ENCODE measurements at places on chromosomes 3 and 15.

DNA sequence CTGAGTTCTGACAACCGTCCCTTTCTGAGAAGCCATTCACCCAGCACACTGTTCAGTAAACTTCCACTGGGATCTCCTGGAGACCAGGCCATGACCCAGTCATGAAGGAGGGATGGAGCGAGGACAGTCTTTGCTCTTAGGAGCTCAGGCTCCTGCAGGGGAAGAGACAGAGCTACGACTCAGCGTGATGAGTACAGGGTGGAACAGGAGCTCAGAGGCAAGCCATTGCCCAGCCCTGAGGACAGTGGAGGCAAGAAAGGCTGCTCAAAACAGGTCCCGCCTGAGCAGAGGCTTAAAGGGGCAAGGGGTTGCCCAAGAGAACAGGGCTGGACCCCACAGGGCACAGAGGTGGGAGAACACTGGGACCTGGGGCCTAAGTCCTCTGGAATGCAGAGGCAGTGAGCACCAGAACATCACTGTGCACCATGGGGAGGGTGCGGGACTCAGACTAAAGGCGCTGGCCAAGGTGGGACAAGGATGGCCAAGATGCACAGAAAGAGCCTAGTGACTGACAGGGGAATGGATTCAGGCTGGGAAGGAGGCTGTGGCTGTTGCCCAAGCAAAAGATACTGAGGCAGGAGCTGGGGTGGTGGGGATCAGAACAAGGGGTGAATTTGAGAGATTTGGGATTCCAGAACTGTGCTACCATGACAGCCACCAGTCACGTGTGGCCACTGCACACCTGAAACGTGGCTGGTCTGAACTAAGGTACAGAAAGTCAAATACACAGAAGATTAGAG is 25.8 kb downstream of the TMEM43 start:
- DNase-seq, result no peak

DNA sequence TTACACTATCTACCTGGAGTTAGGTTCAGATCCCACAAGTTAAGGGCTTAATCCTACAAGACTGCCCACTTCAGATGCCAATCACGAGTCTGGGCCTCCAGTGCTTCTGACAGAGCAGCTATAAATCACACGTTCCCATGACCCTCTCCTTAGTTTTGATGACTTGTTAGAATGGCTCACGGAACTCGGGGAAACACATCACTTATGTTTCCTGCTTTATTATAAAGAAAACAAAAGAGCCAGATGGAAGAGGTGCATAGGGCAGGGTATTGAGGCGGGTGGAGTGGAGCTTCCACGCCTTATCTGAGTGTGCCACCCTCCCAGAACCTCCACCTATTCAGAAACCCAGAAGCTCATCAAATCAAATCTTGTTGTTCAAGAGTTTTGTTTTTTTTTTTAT is 170.8 kb downstream of the MOBP start:
- DNase-seq, result no peak

GRCh38 chr3:191356631-191357439 is 26.5 kb upstream of the UTS2B start:
- DNase-seq, result no peak

- no peak for DNase-seq
Measured at GRCh38 chr15:100728371-100729201, 126.2 kb downstream of the ASB7 start.

- no peak for DNase-seq
Measured at GRCh38 chr15:83379579-83379959, 67.6 kb upstream of the SH3GL3 start.

DNA sequence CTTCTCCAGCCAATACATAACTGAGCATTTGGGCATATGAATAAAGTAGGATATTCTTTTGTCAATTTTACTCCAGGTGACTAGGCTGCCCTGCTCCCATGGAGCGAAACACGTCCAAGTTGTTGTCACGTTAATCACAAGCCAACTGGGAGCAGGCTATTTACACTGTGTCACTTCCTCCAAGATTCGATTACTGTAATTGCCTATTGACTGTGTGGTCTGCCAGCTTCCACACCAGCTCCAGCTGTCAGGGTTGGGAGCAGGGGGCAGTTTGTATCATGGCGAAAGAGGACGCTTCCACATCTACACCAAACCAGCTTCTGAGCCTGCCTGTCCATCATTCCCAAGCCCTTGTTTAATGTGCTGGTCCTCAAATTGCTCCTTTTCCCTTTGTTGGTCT is 89.2 kb upstream of the RORA start:
- no peak for DNase-seq

DNA sequence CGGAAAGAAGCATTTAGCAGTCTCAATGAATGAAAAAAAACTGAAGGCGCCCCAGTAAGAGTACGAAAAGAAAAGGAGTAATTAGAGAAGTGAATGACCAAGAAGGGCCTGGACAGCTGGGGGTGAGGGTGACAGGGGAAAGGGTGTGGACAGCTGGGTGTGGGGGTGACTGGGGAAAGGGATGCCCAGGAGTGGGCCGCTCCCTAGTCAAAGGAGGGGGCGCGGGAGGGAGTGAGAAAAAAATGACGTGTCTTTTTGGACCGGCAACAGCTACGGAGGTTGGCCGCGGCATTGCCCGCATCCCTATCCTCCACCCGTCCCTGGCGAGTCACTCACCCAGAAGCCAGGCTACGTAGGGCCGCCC is 274 bp upstream of the ZCWPW2 start:
- DNase-seq, result no peak

DNA sequence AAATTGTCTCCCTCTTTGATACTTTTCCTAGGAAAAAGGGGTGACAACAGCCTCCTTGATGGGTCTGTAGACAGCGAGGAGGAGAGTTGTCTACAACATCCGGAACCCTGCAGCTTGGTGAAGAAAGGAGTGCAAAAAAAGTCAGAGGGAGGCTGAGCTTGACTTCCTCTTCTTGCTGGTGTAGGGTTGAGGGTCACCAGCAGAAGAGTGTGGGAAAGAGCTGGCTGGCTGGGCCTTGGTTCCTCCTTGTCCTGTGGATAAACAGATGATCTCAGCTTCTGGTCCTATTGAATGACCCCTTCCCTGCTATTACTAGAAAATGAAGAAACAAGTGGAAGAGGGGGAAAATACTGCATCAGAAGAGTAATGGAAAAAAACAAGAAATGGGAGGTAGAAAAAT is 20.4 kb downstream of the SLC7A14 start:
- DNase-seq, result no peak

- no peak for DNase-seq
Measured at GRCh38 chr15:22227411-22228100, 147.2 kb downstream of the OR4M2 start.

GRCh38 chr15:76929011-76929760 is 2.4 kb upstream of the RCN2 start:
- DNase-seq, result no peak

- no peak for DNase-seq
Measured at GRCh38 chr15:67385971-67386370, 131.4 kb downstream of the IQCH start.

DNA sequence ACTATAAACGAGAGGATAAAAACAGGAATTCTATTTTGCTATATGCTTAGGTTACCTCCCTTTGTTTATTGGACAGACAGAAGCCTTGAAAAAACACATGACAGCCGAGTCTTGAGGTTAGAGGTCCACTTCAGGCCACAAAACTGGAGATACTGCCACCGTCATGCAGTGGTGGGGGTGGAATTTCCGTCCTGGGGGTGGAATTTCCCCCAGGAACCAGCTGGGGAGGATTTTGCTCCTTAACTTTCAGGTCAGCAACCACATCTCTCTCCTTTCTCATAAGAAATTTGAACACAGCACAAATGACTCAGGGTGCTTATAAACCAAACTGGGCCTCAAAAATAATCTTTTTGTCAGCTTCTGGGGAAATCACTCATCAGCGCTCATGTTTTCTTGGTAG is 545.8 kb upstream of the ADAMTS9 start:
- DNase-seq, result no peak

- no peak for DNase-seq
Measured at GRCh38 chr15:85008474-85009260, 27.0 kb downstream of the PDE8A start.

DNA sequence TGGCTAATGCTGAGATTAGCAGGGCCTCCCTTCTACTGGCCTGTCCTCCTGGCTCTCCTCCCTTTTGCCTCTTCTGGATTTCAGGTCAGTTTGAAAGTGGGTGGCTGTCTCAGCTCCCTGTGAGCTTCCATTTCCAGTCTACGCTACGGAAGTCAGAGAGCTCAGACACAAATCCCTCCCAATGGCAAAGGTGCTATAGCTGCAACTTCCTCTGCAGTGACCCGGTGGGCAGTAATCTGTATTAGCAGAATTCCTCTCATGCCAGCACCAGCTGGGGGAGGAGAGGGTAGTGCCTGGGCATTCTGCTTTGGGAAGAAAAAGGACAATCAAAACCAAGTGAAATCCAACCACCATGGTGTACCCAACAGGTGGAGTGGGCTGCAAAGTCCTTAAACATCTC is 171.4 kb downstream of the STT3B start:
- DNase-seq, result no peak

DNA sequence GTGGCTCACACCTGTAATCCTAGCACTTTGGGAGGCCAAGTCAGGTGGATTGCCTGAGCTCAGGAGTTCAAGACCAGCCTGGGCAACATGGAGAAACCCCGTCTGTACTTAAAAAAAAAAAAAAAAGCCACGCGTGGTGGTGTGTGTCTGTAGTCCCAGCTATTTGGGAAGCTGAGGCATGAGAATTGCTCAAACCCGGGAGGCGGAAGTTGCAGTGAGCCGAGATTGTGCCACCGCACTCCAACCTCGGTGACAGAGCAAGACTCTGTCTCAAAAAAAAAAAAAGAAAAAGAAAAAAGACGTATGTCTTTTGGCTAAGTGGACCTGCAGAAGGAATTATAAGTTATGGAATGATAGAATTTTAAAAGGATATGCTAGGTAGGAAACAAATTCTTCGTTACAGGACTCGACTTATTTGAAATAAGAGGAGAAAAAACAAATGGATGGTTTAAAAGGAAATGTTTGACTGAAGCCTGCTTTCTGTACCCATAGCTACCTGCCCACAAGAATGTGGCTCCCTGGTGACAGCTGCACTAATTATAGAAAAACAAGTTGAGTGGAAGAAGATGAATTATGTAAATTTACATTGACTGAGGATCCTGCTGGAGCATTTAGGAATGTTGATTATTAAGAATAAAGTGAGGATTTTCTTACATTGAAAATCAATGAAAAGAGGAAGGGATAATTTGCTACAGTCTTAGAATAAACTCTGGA is 36.0 kb upstream of the SKIL start:
- DNase-seq, result no peak

DNA sequence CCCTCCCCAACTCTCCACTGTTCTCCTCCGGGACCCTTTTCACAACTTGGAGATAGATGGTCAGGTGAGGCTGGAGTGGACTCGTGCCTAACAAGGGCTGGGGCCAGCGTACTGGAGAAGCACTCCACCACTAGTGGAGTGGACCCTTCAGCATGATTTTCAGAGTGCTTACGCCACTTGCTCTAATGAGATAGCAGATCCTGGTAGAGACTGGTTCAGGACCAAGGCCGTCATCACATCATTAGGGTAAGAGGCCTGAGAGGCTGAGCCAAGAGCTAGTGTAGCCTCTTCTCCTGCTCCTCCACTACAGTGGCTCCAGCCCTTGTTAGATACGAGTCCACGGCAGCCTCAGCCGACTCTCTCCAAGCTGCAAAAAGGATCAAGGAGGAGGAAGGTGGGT is 66.9 kb upstream of the NTRK3 start:
- no peak for DNase-seq

DNA sequence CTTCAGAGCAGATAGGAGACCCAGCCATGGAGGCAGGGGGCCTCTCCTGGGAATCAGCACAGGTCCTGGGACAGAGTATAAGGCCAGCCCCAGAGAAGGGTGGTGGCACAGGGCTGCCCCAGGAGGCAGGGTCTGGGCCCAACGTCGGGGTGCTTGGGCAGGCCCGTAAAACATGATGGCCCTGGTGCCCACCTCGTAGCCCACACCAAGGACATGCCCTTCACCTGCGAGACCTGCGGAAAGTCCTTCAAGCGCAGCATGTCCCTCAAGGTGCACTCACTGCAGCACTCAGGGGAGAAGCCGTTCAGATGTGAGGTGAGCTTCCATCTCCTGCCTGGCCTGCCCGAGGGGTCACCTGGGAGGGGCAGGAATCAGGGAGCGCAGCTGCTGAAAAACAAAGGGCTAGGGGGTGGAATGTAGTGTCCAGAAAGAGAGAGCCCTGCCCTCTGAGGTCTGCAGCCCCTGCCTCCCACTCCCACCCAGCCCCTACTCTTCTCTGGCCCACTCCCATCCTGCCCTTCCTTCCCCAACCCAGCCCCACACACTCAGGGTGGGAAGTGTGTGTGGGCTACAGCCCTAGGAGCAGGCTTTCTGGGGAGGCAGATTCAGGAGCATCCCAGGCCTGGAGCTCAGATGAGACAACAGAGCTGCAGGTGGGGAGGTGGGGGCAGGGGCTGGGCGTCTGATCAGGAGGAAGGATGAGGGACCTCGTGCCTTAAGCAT is 9.5 kb downstream of the ZBTB47 start:
- no peak for DNase-seq

GRCh38 chr3:3105246-3105645 is 4.9 kb downstream of the IL5RA start:
- no peak for DNase-seq

DNA sequence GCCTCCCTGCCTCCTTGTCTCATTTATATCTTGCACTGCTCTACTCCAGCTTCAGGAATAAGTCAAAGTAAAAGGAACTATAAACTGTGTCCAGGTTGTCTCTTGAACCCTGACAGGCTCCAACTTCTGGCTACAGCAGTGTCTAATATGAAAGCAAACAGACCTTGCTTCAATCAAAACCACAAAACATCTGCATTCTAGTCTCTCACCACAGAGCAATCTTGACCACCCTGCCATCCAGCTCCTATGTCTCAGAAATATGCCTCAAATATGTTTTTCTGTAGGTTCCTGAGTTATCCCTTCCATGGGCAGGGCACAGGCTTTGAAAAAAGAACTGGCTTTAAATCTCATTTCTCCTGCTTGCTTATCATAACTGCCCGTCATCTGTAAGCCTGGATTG is 13.0 kb upstream of the RAMAC start:
- no peak for DNase-seq

- DNase-seq, result no peak
Measured at GRCh38 chr3:17833786-17834559, 91.5 kb upstream of the TBC1D5 start.

- DNase-seq, result no peak
Measured at GRCh38 chr15:38894243-38894948, 329.8 kb upstream of the RASGRP1 start.

GRCh38 chr3:127750226-127751031 is 71.9 kb downstream of the MGLL start:
- no peak for DNase-seq

DNA sequence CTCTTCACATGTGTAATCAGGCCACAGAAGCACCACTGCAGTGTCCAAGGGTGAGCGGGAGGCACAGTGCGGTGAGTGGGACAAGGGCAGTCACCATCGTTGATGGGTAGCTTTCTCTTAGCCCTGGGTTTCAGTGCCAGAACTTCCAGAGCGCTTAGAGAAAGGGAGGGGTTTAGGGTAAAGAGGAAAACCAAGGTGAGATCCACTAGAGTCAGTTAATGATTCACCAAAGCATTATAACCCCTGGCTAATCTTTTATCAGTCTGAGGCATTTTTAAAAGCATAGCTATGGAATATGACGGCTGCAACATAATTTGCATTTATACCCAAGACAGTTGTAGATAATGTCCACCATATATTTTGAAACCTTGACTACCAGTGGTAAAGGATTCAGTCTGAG is 94.8 kb downstream of the SHQ1 start:
- DNase-seq, result no peak

GRCh38 chr15:66876421-66876730 is 174.3 kb downstream of the SMAD6 start:
- DNase-seq, result no peak

All from CD4-positive, alpha-beta T cell treated with Interferon gamma for 1 hour (primary cell).